ENCODE measurements at places on chromosomes 13 and 19.

GRCh38 chr13:35292329-35292728, 184.2 kb downstream of the MAB21L1 start:
- DNase-seq = no peak

DNA sequence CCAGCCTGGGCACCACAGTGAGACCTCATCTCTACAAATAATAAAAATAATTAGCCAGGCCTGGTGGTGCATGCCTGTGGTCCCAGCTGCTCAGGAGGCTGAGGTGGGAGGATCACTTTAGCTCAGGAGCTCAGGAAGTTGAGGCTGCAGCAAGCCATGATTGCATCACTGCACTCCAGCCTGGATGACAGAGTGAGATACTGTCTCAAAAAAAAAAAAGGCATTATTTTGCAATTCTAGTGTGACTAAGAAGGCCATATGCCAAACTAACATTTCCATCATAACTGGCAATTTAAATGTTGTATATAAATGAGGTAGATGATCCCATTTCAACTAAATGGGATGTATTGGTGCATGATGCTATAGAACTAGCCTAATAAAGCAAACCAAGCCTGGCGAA, 632.8 kb upstream of the KLF12 start:
- DNase-seq = no peak

- DNase-seq = no peak
Measured at GRCh38 chr19:29324717-29325116, 111.8 kb upstream of the UQCRFS1 start.

GRCh38 chr19:28437390-28438346, 775.3 kb downstream of the UQCRFS1 start:
- no peak for DNase-seq

- DNase-seq = no peak
Measured at GRCh38 chr13:24511816-24512196, 772 bp downstream of the PARP4 start.

GRCh38 chr13:113519556-113519955, 29.0 kb upstream of the DCUN1D2 start:
- no peak for DNase-seq

GRCh38 chr19:8244442-8244841, 35.3 kb downstream of the CERS4 start:
- no peak for DNase-seq

- DNase-seq = no peak
Measured at GRCh38 chr13:74406420-74406819, 272.2 kb upstream of the KLF12 start.

DNA sequence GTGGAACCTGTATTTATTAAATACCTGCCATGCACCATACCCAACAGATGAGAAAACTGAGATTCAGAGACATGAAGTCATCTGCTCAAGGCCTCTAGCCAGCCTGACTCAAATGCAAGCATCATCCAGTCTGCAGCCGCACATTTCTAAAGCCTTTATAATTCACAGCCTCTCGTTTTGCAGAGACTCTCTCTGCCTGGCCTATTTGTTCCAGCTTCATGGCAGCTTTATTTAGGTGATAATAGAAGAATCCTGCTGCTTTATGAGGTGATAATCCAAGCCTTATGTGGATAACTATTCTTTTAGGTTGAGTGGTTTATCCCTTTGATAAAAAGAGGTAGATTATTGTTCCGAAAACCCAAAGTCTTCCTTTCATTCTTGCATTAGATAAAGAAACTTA, 58.4 kb downstream of the OXGR1 start:
- DNase-seq = no peak

GRCh38 chr13:30158774-30159445, 148.4 kb downstream of the KATNAL1 start:
- DNase-seq = no peak

DNA sequence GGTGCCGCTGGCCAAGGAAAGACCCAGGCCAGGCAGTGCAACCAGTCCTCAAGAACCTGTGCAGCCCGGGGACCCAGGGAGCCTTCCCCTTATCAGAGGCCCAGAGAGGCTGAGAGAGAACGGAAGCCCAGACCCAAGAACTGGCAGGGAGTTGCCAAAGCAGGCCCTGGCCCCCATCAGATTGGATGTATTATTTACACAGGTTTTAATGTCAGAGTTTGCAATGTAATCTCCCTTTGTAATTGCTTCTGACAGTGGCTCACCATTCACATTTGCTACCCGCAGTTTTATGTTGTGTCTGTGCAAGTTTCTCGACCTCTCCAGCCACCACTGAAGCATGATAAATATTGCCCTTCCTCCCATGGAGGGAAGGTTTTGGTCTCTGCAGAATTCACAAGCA, 660.9 kb downstream of the LIG4 start:
- DNase-seq = peak; percentile 40

- no peak for DNase-seq
Measured at GRCh38 chr13:50208826-50209335, 193.6 kb downstream of the KCNRG start.

DNA sequence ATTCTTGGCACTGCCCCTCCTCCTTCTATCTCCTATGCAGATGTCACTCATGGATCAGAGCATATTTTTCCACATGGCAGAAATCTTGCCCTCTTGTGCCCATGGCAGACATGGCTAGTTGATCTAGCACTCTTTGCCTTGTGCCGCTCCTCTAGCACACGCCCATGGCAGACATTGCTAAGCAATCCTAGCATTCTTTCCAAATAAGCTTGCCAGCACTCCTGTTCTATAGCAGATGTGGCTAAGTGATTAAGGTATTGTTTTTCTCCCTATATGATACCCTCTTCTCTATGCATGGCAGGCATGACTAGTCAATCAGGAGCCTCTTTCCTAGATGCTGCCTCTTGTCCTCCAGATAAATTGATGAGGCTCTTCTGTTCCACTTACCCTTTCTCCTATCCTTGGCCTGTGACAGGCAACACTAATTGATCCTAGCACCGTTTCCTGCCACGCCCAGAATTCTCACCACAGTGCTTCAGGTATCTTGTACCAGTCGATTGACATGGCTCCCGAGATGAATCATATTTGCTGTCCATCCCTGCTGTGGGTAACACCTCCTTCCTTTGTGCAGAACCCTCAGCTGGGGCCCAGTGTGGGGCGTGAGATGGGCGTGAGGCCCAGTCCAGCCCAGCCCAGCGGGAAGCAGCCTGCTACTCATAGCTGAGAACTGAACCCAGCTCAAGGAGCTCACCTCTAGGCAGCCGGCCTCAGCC, 26.9 kb downstream of the TMED1 start:
- no peak for DNase-seq

Measured in NCI-H187 (cell line).